Right ventricle myocardium superior (tissue), 1 donor: ENCODE measurements at places on chromosomes 4 and X. TPM values are rescaled to one million over a fixed set of nuclear protein-coding genes. Genes with fewer than 3 reads are reported as not detected.

- no peak for DNase-seq
Observed at GRCh38 chrX:153063315-153063714, 7.0 kb downstream of the PNMA3 start.

DNA sequence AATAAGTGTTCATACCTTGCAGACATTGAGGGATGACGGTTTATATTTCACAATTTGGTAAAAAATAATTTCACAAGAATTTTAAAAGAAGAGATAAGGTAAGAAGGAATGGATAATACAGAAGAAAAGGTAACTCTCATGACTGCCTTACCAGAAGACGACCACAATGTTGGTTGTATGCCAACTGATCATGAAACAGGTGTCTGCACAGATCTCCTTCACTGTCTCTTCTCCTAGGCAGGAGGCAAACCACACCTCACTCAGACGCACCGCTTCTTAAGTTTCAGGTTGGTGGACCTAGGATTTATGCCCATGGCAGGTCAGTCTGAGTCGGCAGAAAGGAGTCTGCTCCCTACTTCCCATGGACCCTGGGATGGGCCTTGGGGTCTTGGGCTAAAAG, 177.2 kb downstream of the VSIG4 start:
- DNase-seq = no peak

DNA sequence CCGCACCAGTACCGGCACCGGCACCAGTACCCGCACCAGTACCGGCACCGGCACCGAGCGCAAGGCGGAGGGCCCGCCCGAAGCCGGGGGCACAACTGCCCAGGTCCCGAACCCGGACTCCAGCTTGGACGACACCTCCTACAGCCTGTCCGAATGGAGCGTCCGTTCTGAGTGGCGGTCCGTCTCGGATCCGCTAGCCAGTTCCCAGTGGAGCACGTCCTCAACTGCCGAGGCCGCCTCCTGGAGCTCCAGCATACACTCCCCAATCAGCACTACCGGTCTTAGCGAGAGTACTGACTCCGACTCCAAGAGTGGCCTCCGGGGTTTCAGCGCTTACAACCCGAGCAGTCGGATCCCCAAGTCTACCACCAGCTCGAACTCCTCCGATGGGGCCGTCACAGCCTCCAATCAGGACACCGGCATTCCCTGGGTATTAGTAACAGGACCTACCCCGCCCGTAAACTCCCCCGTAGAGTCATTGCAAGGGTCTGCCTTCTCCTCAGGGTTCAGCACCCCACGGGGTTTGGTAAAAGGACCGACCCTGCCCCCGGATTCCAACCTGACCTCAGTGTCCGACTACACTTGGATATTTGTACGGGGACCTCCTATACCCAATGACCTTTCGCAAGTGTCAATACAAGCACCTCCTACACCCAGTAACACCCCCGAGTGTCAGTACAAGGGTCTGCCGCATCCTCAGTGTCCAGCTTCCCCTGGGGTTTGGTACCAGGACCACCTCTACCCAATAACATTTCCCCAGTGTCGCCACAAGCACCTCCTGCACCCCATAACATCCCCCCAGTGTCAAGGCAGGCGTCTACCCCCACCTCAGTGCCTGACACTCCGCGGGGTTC, 721 bp upstream of the MAOA start:
- no peak for DNase-seq

DNA sequence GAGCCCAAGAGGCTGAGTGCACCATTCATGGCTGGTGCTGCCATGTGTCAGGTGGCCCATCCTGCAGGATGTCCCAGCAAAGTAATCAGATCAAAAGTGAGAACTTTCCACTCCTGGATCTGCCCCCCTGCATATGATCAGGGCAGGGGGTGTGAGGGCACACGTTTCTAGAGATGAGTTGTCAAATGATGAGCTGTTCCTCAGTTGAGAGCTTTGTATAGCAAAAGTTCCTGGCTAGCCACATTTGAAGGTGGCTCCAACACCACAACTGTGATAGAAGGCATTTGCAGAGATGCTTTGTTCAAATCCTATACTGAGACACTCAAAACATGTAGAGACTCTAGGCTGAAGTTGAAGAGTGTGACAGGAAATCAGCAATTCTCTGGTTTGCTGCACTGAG, 501.8 kb downstream of the BCOR start:
- DNase-seq = no peak

GRCh38 chr4:109966891-109967481, 54.3 kb downstream of the EGF start:
- no peak for DNase-seq

GRCh38 chr4:13821522-13821921, 194.0 kb upstream of the BOD1L1 start:
- no peak for DNase-seq

DNA sequence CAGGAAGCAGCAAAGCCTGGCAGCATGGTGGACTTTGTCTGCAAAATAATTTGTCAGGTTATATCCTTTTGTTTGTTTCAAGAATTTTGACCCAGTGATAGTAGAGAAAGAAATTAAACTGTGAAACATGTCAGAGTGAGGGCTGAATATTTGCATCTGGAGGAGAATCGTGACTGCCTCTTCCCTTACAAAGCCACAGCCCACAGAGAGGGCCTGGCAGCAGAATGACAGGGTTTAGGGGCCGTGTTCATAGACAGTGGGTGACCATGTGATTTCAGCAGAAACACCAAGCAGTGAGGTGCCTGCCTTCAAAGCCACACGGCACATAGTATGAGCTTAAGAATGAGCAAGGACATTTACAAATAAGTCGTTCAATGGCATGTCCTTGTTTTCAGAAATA, 24.4 kb upstream of the PLAC8 start:
- no peak for DNase-seq

GRCh38 chr4:109389369-109390114, 44.1 kb upstream of the SEC24B start:
- DNase-seq = no peak

DNA sequence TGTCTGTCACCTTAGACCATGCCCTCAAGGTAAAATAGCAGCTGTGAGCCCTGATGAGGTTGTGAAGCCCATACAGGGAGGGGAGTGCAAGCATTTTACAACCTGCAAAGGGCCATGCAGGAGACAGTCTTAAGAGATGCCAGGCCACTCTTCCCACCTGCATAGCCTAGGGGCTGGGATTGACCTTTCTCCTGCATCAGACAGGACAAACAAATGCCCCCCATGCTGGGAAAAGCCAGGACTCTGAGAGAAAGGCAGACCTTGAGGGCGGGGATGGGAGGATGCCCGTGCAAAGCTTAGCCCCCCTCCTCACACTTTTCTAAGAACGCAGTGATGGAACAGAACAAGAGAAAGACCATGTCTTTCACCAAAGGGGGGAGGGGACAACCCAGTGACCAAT, 137.9 kb upstream of the MAMLD1 start:
- no peak for DNase-seq

- no peak for DNase-seq
Observed at GRCh38 chr4:4228356-4228668, 1.6 kb upstream of the OTOP1 start.

DNA sequence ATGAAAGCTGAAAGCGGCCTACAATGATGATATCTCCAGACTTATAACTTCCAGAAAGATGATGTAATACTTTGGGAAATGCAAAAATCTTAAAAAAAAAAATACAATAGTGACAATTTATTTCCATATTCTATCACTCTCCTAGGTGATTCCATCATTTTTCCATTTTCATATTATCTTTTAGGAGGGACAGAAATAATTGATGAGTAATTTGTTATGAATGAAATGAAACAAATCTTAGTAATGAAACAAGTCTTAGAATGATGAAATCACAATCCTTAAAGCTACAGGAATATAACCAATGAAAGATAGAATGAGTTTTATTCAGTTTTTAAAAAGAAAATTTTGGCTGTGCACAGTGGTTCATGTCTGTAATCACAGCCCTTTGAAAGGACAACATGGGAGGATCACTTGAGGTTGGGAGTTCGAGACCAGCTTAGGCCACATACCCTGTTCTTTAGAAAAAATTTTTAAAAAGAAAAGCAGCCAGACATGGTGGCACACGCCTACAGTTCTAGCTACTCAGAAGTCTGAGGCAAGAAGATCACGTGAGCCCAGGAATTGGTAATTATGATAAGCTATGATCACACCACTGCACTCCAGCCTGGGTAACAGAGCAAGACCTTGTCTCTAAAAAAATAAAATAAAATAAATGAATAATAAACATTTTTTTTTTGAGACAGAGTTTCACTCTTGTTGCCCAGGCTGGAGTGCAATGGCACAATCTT, 21.7 kb downstream of the CLOCK start:
- DNase-seq = no peak

DNA sequence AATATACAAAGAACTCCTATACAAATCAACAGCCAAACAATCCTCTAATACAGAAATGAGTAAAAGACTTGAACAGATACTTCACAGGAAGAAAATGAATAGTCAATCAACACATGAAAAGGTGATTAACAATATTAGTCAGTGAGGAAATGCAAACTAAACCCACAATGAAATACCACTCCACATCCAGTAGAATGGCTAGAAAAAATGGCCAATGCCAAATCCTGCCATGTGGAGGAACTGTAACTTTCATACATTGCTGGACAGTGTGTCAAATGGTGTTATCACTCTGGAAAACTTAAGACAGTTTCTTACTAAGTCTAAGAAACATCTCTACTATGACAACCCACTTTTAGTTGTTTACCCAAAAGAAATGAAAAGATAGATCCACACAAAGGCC, 59.5 kb downstream of the NSG1 start:
- DNase-seq = no peak

- DNase-seq = no peak
Observed at GRCh38 chr4:140423106-140423505, 4.3 kb downstream of the CLGN start.

DNA sequence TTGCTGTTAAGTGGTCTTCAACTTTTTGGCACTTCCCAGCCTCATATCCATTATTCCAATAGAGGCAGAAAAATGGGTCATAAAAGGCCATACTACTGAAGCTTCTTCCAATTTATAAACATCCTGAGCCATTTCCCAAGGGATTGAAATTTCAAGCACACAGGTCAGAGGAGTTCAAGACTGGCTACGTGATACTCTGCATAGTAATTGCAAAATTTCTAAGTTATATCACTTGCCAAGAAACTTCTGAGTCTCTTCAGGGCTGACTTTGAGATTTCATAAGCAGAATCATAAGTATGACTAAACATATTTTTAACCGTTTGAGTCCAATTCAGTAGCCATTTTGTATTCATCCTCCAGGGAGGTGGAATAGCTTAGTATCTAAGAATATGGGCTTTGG, 75.6 kb upstream of the RXFP1 start:
- no peak for DNase-seq

DNA sequence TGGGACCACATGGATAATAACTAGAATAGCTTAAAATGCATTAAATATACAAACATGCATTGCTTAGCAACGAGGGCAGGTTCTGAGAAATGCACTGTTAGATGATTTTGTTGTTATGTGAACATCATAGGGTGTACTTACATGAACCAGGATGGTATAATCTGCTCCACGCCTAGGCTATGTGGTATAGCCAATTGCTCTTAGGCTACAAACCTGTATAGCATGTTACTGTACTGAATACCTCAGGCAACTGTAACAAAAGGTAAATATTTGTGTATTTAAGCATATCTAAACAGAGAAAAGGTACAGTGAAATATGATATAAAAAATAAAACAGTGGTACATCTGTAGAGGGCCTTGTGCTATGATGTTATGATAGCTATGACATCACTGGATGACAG, 169.2 kb upstream of the IL15 start:
- DNase-seq = no peak

GRCh38 chr4:147160908-147161513, 215.3 kb upstream of the TTC29 start:
- DNase-seq = no peak

DNA sequence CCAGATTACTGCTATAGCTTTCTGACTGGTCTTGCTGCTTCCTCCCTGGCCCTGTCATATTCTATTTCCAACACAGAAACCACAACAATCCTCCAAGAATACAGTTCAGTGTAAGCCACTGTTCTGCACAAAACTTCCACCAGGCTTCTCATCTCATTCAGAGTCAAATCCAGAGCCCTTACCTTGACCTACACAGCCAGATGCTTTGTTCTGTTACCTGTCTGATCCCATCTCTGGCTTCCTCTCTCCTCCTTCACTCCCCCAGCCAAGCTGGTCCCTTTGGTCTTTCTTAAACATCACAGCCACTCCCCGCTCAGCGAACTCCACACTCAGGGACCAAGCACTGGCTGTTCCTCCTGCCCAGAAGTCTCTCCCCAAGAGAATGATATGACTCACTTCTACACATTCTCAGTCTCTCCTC, 84.8 kb upstream of the BMP2K start:
- DNase-seq = no peak

- DNase-seq = no peak
Observed at GRCh38 chr4:7620086-7620813, 185.5 kb upstream of the PSAPL1 start.

GRCh38 chrX:149871940-149872339, 9.0 kb upstream of the MAGEA8 start:
- no peak for DNase-seq

GRCh38 chr4:71009890-71010588, 16.6 kb downstream of the DCK start:
- DNase-seq = no peak

The PFKFB1 gene
- 0.16 TPM for total RNA-seq

The ARHGAP6 gene
- total RNA-seq = 2.7 TPM

The TLR2 gene
- total RNA-seq = 3.5 TPM

The PABPC4L gene
- total RNA-seq = 0.65 TPM

The CNGA1 gene
- total RNA-seq = 0.24 TPM

The VCX2 gene
- not detected for total RNA-seq

The NR0B1 gene
- total RNA-seq = not detected

The USP51 gene
- 1.6 TPM for total RNA-seq

The MSANTD1 gene
- total RNA-seq = 0.54 TPM

The CSN1S1 gene
- total RNA-seq = not detected

The AKAP4 gene
- total RNA-seq = not detected

The TCEAL3 gene
- 14.8 TPM for total RNA-seq

The LRP2BP gene
- 2.6 TPM for total RNA-seq

The FATE1 gene
- 0.22 TPM for total RNA-seq

The PHKA1 gene
- total RNA-seq = 16.8 TPM

The CFAP47 gene
- total RNA-seq = not detected
